NCI-H1105 treated with DMSO at 0.1 percent for 48 hours (cell line): ENCODE measurements at places on chromosomes 5 and 9.

- DNase-seq = no peak
These were observed 5.4 kb upstream of the RABL6 start for GRCh38 chr9:136802321-136802720.

DNA sequence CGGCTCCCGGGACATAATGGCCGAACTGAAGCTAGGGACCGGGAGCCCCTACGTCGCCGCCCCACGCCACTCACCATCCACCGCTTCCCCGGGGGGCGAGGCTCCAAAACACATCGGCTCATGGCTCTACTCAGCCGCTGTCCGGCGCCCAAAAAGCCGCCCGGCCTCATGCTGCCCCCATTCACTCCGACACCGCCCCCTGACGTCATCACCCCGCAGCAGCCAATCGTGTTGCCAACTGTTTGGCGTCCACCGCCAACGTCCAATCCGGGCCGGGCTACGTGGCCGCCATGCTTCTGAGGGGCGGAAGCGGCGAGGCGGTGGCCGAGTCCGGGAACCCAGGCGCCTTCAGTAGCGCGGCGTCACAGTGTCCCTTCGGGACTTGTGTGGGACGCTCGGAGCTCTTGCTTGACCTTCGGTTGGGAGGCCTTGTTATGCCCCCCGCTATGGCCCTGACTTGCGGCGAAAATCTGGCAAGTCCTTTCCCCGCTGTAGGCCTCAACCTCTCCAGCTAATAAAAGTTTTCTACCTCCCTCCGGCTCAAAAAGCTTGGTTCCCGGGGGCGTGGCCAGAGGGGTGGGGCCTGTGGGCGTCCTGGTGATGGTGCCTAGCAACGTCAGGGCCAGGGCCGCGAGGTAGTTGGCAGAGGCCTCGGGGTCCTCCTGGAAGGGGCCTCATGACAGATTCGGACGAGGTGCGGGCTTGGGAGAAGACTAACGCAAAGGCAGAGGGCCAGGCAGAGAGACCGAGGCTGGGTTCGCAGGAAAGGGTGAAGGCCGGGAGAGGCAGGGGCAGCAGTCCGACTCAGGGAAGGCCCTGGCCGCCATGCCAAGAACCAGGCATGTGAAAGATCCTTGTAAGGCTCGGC lies at the start of the genes PTRH1 and TTC16:
PTRH1 (minus strand) TSS at position 194 of the 868 bp plus-strand sequence; CDS start at position 170, 24 bp downstream.
TTC16 (plus strand) TSS at position 610 of the 868 bp plus-strand sequence; CDS start at position 677, 67 bp downstream.
- DNase-seq = peak; percentile 87

GRCh38 chr5:16437977-16438376 lies 27.6 kb downstream of the ZNF622 start:
- DNase-seq = no peak

DNA sequence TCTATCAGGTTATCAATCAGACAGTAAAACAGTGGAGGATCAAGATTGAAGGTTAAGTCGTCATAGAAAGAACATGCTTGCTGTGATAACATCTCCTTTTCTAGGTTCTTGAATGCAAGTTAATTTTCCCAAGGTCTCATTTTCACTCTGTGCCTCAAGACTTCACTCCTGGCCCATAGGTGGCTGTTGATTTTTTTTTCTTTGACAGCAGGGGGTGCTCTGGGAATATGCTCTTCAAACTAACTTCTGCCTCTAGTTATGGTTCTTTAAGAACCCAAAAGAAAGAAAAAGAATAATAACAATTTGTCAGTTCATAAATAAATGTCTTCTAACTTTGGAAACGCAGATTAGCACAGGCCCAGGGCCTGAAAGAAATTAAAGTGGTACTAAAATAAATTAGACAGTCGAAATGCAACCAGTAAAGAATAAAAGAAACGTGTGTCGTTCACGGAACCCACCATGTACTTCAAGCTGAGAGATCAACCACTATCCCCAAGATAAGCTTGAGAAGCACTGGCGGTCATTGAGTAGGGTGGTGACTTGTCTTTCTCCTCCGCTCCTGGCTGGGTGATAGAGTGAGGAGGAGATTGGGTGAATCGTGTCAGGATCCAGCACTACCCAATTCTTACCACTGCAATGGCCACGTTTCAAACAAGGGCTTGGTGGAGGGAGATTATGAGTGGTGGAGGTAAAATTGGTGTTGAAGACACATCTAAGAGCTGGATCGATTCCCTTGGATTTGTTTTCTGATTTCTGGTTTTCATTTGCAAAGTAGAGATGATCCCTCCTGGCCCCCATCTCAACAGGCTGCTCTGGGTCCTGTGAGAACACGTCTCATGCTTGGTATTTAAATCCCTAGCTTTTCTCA lies 93.4 kb upstream of the IRX4 start:
- no peak for DNase-seq

DNA sequence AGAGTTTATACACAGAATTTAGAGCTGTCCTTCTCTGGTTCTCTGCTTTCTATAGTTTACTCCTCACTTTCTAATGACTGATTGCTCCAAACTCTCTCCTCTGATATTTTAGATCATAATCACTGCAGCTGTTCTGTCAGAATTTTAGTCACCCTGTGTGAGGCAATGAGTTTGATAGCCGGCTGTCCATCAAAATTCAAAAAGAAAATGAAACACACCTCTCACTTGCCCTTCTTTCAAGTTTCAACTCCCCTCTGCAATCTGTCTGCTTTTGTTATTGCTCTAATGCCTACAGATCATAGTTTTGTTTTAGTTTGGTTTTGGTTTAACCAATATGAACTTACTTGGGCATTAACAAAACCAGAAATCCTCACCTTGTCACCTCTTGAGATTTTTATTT lies 23.3 kb upstream of the ABLIM3 start:
- no peak for DNase-seq

DNA sequence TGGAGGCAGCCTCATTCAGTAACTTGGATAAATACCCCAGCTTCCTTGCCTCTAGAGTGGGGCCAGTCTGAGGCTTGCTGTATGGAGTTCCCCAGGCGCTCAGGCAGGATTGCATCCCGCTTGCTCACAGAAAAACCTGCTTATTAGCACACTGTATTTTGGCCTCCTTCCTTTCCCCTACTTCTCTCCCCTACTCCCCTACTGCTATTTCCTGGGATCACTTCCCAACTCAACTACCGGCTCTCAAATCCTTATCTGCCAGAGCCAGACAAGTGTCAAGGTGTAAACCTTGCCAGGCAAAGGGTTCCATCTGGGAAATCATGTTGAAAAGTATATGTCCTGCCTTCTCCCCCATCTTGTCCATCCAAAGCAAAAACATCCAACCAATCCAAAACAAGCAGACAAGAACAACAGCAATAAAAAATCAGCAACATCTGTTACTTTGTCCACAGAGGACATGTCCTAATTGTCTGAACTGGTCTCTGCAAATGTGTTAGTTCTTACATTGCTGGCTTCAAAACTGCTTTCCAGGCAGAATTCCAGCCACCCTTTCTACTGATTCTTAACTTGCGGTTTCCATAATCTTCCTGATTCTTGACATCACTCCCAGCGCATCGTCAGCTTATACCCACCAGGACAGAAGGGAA lies 164.1 kb upstream of the SEMA6A start:
- DNase-seq = no peak

- DNase-seq = no peak
These were observed 168.8 kb upstream of the RAI14 start for GRCh38 chr5:34487159-34487879.

- DNase-seq = no peak
These were observed 152.2 kb downstream of the CAVIN4 start for GRCh38 chr9:100730086-100730485.

GRCh38 chr9:32344551-32345182 lies 39.8 kb upstream of the ACO1 start:
- no peak for DNase-seq

DNA sequence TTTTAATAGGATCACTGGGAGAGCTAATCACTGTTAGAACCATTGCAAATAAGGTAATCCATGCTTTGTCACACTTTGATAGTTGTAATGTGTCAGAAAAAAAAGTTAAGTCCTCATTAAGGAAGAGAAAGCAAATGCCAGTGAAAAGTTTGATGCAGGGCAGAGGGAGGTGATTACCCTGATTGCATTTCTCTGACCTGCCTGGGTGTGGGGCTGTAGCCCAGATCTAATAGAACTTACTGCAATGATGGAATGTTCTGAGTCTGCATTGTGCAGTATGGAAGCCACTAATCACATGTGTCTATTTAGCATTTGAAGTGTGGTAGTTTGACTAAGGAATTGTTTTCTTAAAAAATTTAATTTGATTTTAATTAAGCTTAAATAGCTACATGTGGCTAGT lies 202.7 kb downstream of the ATP10B start:
- DNase-seq = no peak

GRCh38 chr9:69299826-69300225 lies 25.2 kb upstream of the ENTREP1 start:
- DNase-seq = no peak

GRCh38 chr5:135543485-135544304 lies 7.9 kb upstream of the NEUROG1 start:
- no peak for DNase-seq

GRCh38 chr9:96350866-96351265 lies 32.6 kb downstream of the SLC35D2 start:
- no peak for DNase-seq

DNA sequence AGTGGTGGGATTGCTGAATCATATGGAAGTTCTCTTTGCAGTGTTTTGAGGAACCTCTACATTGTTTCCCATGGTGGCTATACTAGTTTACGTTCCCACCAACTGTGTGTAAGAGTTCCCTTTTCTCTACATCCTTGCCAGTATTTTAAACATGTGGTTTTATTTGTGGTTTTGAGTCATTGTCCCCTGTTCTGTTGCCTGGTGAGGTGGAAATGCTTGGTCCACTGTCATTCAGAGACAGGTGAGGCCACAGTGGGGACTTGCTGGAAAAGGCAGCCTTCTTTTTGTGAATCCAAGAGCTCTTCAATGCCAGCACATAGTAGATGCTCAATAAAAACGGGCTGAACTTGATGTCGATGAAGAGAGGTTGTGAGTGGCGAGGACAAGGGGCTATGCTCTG lies 44.2 kb downstream of the SH3PXD2B start:
- DNase-seq = no peak

GRCh38 chr5:107519900-107520354 lies 150.8 kb downstream of the EFNA5 start:
- DNase-seq = no peak

DNA sequence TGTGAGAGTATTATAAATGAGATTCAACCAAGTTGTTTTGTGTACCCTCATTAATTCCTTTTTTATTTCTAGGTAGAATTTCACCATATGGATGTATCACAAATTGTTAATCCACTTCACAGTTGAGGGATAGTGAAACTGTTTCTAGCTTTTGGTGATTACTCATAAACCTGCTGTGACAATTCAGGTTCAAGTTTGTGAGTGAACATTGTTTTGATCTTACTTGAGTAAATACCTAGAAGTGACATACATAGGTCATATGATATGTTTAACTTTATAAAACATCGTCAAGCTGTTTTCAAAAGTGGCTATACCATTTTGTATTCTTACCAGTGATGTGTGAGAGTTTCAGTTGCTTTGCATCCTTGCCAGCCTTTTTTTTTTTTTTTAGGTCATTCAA lies 112.9 kb downstream of the CAMK4 start:
- no peak for DNase-seq

- no peak for DNase-seq
These were observed 1026.0 kb upstream of the ARRDC3 start for GRCh38 chr5:92409134-92409533.

DNA sequence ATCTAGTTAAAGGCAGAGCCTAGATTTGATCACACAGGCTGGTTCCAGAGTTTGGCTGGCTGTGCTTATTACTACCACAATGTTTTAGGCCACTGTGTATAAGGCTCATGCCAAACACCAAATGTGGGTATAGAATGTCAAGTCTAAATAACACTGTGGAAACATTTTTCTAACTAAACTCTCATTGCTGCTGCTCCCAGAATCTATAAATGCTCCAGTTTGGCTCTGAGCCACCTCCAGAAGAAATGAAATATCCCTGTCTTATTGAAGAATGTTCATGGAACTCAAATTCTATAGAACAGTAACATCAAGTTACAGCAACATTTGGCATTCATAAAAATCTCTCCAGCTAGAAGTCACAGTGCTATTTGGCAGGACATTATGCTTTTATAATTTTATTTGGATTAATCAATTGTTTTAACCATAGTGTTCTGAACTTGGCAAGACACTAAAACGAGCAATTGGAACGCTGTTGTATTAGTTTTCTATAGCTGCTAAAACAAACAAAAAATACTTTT lies 178.1 kb upstream of the COX7C start:
- no peak for DNase-seq

DNA sequence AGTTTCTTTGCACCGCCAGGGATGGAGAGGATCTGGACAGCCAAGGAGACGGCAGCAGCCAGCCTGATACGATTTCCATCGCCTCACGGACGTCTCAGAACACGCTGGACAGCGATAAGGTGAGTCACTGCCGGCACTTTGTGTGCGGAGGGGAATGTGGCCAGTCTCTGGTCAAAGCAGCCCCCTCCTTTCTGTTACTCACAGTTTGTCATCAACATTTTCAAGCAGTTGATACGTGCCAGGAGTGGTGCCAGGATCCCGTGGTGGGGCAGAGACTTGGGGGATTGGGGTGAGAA lies 175.1 kb upstream of the OTULINL start:
- DNase-seq = no peak

- DNase-seq = no peak
These were observed 15.2 kb downstream of the TMEM171 start for GRCh38 chr5:73135429-73136054.

DNA sequence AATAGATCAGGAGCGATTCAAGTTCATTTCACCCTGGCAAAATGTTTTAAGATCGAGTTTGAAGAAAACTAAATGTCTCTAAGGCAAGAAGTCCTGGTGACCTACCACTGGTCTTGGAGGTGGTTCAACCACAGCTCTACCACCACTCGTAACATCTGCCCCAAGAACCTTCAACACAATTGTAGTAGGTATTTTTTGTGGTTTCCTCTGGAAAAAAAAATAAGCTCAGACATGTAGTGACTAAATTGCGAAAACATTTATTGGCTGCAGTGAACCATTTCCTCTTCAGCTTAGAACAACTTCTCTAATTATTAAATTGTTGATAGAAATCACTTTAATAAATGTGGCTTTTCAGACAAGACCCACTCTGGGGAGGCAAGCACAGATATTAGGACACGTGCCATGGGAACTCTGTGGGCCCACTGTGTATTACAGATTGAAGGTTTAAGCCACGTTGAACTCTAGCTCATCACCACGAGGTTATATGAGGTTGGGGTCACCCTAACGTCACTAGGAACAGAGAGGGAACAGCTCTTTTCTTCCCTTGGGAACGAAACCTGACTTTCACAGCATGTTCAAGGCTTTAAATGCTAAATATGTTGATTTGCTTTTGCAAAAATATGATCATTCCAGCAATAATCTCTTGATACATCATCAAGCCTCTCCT lies 142.9 kb downstream of the HSD17B3 start:
- DNase-seq = no peak

- DNase-seq = no peak
These were observed 59.0 kb upstream of the RIC1 start for GRCh38 chr9:5569891-5570290.

- DNase-seq = no peak
These were observed 27.4 kb downstream of the OXCT1 start for GRCh38 chr5:41842777-41843176.

GRCh38 chr5:35811108-35811741 lies 45.5 kb upstream of the IL7R start:
- DNase-seq = no peak
